Immature natural killer cell (primary cell): ENCODE measurements at places on chromosomes 4 and X. TPM values are rescaled to one million over a fixed set of nuclear protein-coding genes. Genes with fewer than 3 reads are reported as not detected.

Gene NXF2B
- not detected for polyA plus RNA-seq

GRCh38 chrX:10483191-10483831 lies 137.1 kb downstream of the MID1 start:
- no peaks in the 10 kb centered on the region for H3K36me3 ChIP-seq
- no peak overlapping the region for H3K27ac ChIP-seq
- H3K4me1 ChIP-seq: no peaks in the 10 kb centered on the region
- H3K4me3 ChIP-seq: no peak overlapping the region
- DNase-seq: no peak

- no peaks in the 10 kb centered on the region for H3K4me1 ChIP-seq
- H3K27me3 ChIP-seq: peaks cover 4% of the 10 kb centered on the region
- H3K27ac ChIP-seq: no peak overlapping the region
- H3K4me3 ChIP-seq: no peak overlapping the region
- no peak for DNase-seq
Observed at GRCh38 chrX:110568441-110568840, 209.8 kb downstream of the RTL9 start.

DNA sequence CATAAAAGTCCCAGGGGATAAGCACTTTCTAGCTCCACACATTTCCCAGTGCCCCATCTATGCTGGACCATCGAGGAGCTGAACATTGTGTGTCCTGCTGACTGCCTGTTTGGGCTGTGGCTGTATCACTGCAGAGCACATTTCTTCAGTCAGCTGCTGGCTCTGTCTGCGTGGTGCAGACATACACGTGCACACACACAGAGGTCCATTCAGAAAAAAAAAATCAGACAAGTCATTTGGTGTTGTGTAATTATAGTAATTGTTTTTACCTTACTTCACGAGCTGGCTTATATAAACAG lies 1.1 kb upstream of the PDLIM3 start:
- no peak overlapping the region for H3K4me3 ChIP-seq
- peaks cover 3% of the 10 kb centered on the region for H3K4me1 ChIP-seq
- no peaks in the 10 kb centered on the region for H3K36me3 ChIP-seq
- DNase-seq: no peak
- H3K27me3 ChIP-seq: peaks cover 14% of the 10 kb centered on the region

Gene PCDH7
- polyA plus RNA-seq: not detected

DNA sequence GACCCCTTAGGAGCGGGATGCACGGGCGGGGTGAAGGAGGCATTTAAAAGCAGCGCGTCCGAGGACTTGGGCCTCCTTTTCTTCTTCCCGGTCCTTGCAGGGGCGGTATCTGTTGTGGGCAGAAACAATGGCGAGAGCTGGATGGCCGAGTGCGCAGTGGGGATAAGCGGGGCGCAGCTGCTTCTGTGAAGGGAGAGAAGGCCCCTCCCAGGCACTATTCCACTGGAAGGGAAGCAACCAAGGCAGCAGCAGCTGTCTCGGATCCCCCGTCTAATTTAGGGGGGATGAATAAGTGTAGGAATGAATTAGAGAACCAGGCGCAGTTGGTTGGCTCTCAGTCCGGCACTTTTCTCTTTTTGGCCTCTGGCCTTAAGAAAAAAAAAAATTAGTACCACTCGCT lies 995 bp downstream of the SMARCA5 start:
- peak overlapping the region; percentile 96 for H3K4me3 ChIP-seq
- peaks cover 27% of the 10 kb centered on the region for H3K27me3 ChIP-seq
- H3K4me1 ChIP-seq: peaks cover 66% of the 10 kb centered on the region

Gene PLP1
- not detected for polyA plus RNA-seq

Gene UGT2B7
- not detected for polyA plus RNA-seq

- no peak for DNase-seq
- H3K36me3 ChIP-seq: no peaks in the 10 kb centered on the region
- H3K27me3 ChIP-seq: no peaks in the 10 kb centered on the region
- H3K27ac ChIP-seq: no peak overlapping the region
- no peak overlapping the region for H3K4me3 ChIP-seq
Observed at GRCh38 chr4:5933116-5933515, 40.2 kb upstream of the CRMP1 start.

DNA sequence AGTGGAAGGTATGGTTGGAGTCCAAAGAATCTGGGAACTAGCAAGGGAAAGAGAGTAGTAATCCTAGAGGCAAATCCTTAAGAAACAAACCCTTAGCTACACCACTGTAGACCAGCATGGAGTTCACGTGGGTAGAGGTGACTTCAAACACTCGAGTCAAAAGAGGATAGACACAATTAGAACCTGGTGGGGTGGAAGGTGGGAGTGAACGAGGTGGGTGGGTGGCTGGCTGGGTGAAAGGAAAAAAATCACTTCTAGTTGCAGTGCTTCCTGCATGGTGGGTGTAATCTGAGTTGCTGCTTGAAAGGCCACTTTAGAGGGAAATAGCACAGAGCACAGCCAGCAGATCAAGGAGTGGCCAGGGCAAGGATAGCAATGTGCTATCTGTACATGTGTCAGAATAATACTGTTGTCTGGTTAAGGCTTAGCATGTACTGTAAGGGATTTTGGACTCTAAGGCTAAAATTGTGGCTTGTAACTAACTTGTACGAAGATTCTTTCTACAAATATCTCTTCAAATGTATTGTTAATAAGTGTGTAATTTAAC lies 356.2 kb downstream of the GRIA2 start:
- DNase-seq: no peak
- no peak overlapping the region for H3K27ac ChIP-seq
- no peaks in the 10 kb centered on the region for H3K27me3 ChIP-seq

DNA sequence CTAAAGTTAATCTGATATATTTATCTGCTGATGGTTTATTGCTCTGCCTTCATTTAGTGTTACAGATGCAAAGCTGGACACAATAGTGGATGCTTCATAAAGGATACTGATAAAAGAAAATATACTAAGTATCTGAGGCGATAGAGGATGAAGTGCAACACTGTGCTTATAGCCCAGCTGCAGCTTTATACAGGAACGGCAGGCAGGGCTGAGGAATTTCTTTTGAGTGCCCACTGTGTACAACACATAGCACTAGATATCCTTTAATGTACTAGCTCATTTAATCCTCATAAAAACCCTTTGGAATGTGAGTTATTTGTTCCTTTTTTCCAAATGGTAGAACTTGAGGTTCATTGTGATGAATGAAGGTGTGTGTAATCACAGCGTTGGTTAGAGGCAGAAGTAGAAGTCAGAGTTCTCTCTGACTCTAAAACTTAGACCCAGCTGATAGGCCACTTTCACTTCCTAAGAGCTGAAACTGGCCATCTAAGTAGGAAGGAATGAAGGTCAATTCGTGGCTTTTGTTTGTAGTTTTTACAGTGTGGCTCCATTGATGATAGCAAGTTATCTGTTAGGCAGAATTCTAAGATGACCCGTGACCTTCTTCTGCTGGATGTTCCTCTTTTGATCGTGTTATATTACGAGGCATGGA lies 138.0 kb downstream of the VEGFC start:
- no peak overlapping the region for H3K4me3 ChIP-seq
- H3K4me1 ChIP-seq: no peaks in the 10 kb centered on the region
- no peak for DNase-seq
- no peaks in the 10 kb centered on the region for H3K36me3 ChIP-seq

DNA sequence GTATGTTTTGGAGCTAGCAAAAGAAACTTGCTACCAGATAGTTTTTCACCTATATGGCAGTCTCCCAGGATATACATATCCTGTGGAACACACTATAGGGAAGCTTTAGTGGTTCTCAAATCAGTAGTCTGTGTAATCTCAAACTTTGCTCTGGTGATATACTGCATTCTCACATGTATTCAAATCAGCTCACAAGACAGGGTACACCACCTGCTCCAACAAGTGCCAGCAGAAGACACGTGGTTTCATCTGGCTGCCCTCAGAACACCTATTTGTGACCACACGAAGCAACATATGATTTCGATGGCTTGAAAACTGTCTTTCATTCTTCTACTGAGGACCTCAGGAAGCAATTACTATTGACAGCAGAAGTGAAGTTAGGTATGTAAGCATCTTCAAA lies 37.7 kb downstream of the BCLAF3 start:
- peaks cover 4% of the 10 kb centered on the region for H3K36me3 ChIP-seq
- H3K4me3 ChIP-seq: no peak overlapping the region
- no peak for DNase-seq
- H3K27me3 ChIP-seq: peaks cover 3% of the 10 kb centered on the region
- H3K27ac ChIP-seq: no peak overlapping the region
- no peaks in the 10 kb centered on the region for H3K4me1 ChIP-seq

Gene DUSP21
- polyA plus RNA-seq: not detected

Gene LRIT3
- polyA plus RNA-seq: not detected

DNA sequence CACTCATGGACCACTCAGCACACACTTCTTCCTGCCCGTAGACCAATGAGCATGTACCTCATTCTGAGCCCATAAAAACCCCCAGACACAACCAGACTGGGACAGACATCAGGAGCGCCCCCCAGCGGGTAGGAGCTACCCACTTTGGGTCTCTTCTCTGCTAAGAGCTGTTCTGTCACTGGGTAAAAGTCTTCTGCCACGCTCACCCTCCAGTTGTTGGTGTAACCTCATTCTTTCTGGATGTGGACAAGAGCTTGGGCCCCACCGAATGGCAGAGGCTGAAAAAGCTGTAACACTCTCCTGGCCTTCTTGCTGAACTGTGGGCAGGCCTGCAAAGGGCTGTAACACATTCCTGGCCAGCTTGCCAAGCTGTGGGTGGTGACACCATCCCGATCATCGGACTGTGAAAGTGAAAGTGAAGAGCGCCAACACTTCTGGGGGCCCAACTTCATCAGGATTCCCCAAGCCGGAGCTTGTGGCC lies 137.6 kb downstream of the TECRL start:
- H3K4me1 ChIP-seq: no peaks in the 10 kb centered on the region
- H3K27me3 ChIP-seq: peaks cover 1% of the 10 kb centered on the region
- no peak overlapping the region for H3K27ac ChIP-seq
- no peak overlapping the region for H3K4me3 ChIP-seq

Gene ANXA10
- polyA plus RNA-seq: not detected

Gene RAB39B
- 2.3 TPM for polyA plus RNA-seq

Gene OFD1
- polyA plus RNA-seq: 42.1 TPM

Gene XKRX
- not detected for polyA plus RNA-seq

GRCh38 chr4:98470831-98471230 lies 187.6 kb downstream of the TSPAN5 start:
- peak overlapping the region; percentile 65 for H3K27ac ChIP-seq
- H3K36me3 ChIP-seq: peaks cover 33% of the 10 kb centered on the region
- H3K4me1 ChIP-seq: peaks cover 45% of the 10 kb centered on the region
- DNase-seq: peak; percentile 18
- H3K4me3 ChIP-seq: peak overlapping the region; percentile 71

- no peaks in the 10 kb centered on the region for H3K27me3 ChIP-seq
- no peak for DNase-seq
- no peak overlapping the region for H3K4me3 ChIP-seq
- H3K4me1 ChIP-seq: peaks cover 3% of the 10 kb centered on the region
- peak overlapping the region; percentile 55 for H3K27ac ChIP-seq
Observed at GRCh38 chr4:1834047-1834775, 21.7 kb downstream of the LETM1 start.

DNA sequence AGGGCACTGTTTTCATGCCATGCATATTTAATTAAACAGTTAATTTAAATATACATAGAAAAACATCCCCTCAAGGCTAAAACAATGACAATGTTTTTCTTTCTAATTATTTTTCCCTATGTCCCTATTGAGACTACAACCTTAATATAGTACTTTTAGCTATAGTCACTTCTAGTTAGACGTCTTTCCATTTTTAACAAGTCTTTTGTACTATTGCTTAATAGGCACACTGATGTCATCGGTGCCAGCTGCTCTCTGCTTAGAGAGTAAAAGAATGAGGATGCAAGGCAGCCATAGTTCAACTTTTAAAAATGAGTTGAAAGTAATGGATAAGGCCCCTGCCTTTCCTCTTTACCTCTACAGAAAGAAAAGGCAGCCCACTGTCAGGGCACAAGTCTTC lies 191.1 kb downstream of the KCTD8 start:
- H3K4me1 ChIP-seq: no peaks in the 10 kb centered on the region
- no peak overlapping the region for H3K27ac ChIP-seq
- no peak overlapping the region for H3K4me3 ChIP-seq
- H3K27me3 ChIP-seq: peaks cover 2% of the 10 kb centered on the region

Gene GATA1
- polyA plus RNA-seq: 0.28 TPM

DNA sequence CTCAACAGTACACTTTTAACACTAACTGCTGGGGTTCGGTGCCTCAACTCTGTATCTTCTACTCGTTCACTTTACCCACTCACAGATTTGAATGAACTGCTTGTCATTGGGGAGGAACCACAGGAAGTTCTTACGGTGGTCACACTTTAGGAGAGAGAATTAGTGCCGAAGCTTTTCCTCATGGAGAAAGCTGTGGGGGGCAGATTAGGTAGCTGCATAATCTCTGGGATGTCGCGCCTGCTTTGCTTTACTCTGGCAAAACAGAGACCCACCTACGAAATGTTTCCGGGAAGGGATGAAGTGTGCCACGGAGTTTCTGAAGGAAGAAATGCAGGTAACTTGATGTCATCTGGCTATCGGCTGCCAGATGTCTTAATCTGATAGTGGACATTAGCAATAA lies 949.7 kb upstream of the TENM3 start:
- no peaks in the 10 kb centered on the region for H3K27me3 ChIP-seq
- DNase-seq: no peak
- H3K27ac ChIP-seq: no peak overlapping the region
- no peaks in the 10 kb centered on the region for H3K36me3 ChIP-seq
